EL (cell line): ENCODE measurements at places on chromosomes 6 and 20.

- DNase-seq, result no peak
Measured at GRCh38 chr6:92545861-92546260, 873.5 kb downstream of the EPHA7 start.

- DNase-seq, result no peak
Measured at GRCh38 chr6:111692327-111693164, 86.9 kb upstream of the TRAF3IP2 start.

GRCh38 chr6:87152526-87152955 lies 2.8 kb upstream of the ZNF292 start:
- DNase-seq, result peak; percentile 46

GRCh38 chr6:23013776-23014175 lies 444.4 kb downstream of the HDGFL1 start:
- no peak for DNase-seq
